ENCODE measurements at places on chromosomes 2 and 18. TPM values are rescaled to one million over a fixed set of nuclear protein-coding genes. Genes with fewer than 3 reads are reported as not detected.
A peak's percentile ranks its signal among the peaks of the same experiment; 100 is the strongest.

DNA sequence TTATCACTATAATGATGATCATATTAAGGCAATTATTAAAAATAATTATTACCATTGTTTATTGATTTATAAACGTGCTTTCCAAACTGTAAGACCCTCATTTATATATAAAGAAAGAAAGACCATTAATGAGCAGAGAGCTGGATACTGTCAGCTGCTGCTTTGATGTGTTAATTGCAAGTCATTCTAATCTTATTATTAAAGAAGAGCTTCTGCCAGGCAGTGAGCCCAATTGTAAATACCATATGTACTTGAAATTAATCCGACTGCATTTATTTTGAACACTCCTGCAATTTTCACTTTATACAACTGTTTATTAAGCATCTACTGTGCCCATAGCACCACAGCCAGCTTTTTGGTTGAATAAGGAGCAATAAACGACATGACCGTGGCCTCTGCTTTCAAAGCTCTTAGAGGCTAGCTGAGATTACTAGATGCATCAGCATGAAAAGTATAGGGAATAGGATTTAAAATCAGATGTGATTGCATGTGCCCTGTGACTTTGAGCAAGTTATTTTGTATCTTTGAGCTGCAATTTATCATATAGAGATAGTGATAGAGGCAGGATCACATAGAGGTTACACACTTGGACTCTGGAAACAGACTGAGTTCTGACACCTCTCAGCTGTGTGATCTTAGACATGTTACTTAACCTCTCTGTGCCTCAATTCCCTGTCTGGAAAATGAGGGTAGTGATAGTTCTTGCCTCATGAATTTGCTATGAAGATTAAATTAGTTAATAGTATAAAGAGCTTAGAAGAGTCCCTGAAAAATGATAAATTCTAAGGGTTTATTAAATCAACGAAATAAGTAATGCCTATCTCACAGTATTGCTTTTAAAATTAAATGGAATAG, 83.4 kb downstream of the MYCN start:
- no peak for DNase-seq

GRCh38 chr18:69843015-69843414, 104.7 kb downstream of the CD226 start:
- no peak for DNase-seq

- no peak for DNase-seq
Observed at GRCh38 chr2:152098496-152099366, at the start of gene CACNB4. CACNB4 (minus strand) TSS chr2:152099044.

DNA sequence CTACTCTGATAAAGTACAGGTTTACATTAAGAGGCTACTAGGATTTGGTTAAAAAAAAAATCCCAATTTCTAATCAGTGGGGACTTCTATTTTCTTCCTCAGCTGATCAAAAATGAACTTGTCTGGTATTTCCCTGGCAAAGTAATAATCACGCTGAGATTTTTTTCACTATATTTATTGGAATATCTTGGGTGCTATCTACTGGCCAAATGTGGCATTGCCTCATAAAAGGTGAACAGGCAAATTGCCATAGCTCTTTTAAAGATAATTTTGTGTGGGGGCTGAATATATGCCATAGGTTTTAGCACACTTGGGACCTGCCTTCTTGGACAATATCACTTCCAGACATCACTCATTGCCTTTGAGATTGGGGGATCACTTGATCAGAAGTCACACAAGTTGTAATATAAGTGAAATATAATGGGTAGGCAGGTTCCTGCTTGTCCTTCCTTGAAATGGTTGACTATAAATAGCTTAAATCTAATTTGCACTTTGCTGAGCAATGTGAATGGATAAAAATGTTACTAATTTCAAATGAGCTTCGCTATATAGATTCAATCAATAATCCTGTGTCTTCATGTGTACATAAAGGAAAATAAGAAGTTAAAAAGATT, 7.0 kb upstream of the NXPH2 start:
- DNase-seq, result peak; percentile 74

- no peak for DNase-seq
Observed at GRCh38 chr2:34836361-34836760, 1237.3 kb upstream of the FAM98A start.

DNA sequence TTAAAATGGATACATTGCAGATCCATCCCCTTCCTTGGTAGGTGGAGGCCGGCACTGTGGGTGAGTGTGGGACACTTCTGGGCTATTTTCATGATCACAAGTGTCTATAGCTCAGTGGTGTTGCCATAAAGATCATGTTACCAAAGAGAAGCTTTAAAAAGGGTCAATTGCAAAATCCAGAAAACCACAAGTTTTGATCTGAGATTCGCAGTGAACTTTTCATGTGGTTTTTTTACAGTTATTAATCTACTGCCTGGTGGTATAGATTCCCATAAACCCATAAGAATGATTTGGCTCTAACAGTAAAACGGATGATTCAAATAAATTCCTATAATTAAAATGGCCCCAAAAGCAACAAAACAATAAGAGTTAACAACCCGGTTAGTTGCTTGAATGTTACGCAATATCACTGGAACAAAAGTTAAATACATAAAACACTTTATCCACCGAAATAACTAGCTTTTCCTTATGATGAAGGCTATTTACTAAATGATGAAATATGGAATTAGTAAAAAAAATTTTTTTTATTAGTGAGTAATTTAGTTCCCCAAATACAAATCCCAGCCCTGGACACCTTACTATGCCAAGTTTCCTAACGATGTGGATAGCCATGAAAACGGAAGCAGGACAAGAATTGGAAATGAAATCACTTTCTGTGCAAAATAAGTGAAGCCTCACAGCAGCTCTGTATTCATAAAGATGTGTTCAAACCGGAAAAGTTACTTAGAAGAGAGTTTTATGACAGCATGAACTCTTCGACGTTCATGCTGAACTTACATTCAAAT, 95.6 kb upstream of the THOC1 start:
- peak; percentile 32 for DNase-seq

- DNase-seq, result no peak
Observed at GRCh38 chr18:44758861-44759631, 78.4 kb downstream of the SETBP1 start.

DNA sequence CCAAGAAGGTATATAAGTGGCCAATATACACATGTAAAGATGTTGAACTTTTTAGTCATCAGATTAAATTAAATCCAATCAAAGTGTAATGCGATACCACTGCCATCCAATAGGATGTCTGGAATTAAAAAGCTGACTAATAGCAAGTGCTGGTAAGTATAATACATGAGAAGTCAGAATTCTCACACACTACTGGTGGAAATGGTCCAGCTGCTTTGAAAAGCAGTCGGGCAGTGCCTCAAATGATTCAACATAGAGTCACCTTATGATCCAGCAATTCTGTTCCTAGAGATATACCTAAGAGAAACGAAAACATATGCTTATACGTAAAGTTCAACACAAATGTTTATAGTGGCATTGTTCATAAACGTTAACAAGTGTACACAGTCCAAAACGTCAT, 124.1 kb upstream of the MYT1L start:
- DNase-seq, result peak; percentile 20

The VWC2L gene
- not detected for total RNA-seq

GRCh38 chr2:121333834-121334558, 49.0 kb upstream of the TFCP2L1 start:
- DNase-seq, result no peak

The LRRC30 gene
- not detected for total RNA-seq

The DUSP11 gene
- total RNA-seq, result 30.4 TPM
